ENCODE measurements at places on chromosomes 1 and 21.

GRCh38 chr1:236524895-236525184, 1.1 kb downstream of the LGALS8 start:
- DNase-seq, result no peak

DNA sequence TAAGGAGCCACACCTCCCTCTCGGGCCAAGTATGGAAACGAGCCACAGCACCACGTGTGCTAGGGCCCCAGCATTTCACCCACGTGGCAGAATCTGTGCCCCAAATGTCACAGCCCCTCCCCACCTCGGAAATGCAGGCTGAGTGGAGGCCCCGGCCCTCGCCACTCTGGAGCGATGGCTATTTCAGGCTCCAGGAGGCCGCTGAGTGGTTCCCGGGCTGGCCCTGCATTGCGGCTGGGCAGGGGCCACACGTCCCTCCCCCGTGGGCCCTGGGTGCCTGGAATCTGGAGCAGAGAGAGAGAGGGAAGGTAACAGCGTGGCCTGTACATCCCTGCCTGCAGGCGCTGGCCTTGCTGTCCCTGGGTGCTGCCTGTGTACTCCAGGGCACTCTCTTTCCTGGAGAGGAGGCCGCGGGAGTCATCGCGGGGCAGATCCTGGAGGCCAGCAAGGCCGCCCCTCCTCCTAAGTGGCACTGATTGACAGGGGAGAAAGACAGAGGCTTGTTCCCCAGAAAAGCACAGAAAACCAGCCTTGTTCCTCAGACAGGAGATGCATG, 68.0 kb upstream of the TRAPPC10 start:
- DNase-seq, result no peak

GRCh38 chr1:183783342-183783741, 21.6 kb upstream of the RGL1 start:
- DNase-seq, result no peak

GRCh38 chr1:26976621-26977510, 16.6 kb upstream of the KDF1 start:
- no peak for DNase-seq

DNA sequence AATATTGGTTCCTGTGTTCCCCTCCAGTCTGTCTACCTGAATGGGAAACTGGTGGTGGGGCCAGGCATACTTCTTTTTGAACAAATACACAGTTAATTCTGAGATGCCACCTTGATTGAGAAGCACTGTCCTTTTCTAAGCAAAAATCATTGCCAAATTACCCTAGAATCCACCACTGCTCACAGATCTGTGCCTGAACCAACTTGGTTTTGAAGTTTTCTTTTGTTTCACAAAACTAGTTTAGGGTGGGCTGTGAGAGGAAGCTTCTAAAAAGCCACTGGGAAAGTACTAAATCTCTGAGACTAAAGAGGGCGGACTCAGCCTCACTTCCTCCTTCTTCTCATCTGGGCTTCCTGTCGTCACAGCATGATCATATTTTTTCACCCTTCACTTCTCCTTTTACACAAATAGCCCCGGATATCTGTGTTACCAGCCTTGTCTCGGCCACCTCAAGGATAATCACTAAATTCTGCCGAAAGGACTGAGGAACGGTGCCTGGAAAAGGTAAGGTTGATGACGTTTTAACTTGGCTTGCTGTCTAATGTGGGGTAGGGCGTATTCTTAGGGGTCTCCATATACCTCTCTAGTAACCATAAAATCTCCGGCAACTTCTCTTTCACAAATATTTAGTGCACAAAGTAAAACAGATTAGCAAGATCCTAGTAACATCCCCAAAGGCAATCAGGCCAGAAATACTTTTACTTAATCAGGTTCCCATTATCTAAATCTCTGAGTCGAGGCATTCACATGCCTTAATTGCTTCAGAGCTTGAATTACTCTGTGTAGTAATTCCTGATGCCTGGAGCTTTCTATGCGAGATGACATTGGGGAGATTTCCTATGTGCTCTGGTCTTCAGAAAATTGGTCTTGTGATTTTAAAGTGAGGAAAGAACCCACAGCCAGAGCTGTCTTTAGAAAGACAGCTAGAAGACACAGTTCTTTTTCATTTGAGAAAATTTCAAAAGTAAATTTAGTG, at the start of gene CD53:
TSS of gene CD53 (plus strand) at position 404 of the 976 bp plus-strand sequence. CDS start 18,261 bp downstream, outside the sequence.
- DNase-seq, result peak; percentile 69

DNA sequence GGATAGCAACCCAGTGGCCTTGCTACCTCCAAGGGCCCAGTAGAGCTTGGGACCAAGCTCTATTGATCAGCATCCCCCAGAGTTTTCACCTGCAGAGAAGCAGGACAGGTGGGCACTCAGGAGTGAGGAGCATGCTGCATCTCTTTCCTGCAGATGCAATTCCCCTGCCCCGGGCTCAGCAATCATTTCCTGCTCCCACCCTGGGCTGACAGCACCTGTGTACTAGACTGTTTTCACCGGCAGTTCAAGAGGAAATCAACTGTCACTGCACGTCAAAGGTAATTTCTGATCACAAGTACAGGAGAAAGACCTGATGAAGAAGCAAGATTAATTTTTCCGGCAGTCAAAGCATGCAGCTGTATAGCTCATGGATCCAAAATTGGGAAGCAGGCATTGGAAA, 8.8 kb upstream of the NT5C1A start:
- no peak for DNase-seq

- no peak for DNase-seq
Measured at GRCh38 chr1:12053752-12054548, 9.2 kb upstream of the TNFRSF8 start.

DNA sequence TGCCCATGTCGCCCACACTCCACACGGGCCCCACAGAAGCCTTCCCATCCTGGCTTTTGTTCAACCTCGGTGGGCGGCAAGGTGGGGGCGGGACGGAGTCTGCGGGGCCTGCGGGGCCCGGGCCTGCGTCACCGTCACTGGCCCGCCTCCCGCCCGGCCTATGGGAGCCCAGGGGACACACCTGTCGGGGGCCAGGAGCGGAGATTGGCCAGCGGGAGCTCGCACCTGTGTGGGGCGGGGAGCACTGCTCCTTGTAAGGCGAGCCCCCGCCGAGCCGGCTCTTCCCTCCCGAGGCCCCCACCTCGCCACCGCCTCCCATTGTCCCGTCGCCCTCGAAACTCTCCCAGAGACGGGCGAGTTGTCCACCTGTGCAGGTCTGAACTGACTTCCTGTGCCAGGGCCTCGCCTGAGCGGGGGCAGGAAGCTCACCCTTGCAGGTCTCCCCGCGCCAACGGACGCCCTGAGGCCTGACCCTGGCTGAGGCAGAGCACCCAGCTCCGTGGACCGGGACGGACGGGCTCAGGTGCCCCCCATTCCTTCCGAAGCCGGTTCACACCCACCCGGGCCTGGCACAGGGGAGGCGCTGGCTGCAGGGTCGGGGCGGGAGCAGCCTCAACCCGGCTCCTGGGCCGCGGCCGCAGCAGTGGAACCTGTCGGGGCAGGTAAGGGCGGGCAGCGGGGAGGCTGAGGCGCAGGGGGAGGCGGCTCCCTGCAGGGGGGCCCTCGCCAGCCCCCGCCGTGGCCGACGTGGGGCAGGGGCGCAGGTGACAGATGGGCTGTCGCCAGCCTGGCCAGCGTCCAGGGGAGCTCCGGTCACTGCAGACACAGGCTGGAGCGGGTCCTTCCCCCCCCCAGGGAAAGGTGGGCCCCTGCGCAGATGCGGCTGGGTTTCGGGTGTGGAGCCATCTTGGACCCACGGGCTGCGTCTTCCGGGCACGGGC, 10.8 kb upstream of the TTLL10 start:
- no peak for DNase-seq

GRCh38 chr1:37650721-37651120, 16.0 kb upstream of the RSPO1 start:
- DNase-seq, result no peak

GRCh38 chr1:53379662-53380002, 51.8 kb upstream of the LRP8 start:
- DNase-seq, result no peak

DNA sequence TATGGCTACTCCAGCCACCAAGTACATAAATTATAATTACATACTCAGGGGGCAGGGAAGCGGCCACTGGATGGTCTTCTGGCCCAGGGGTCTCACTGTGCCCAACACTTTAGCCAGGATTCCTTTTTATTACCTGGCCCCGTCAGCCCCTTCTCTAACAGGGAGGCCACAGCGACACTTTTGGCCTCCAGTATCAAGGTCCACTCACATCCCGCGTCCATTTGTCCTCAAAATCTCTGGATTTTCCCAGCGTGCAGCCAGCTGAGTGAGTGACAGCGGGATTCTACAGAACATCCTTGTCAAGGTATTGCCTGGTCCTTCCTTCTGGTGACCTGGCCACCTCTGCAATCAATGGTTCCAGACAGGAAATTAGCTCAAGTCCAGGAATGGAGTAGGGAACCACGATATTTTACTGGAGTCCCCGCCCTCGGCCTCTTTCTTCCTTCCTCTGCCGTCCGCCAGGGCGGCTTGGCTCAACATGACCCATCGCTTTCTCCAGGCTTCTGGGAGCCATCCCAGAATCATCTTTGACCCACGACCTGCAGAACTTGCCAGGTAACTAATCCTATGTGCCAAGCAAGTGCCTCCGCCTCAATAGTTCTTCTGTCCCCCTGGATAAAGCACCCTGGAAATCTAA, 2.7 kb upstream of the COL6A2 start:
- no peak for DNase-seq

DNA sequence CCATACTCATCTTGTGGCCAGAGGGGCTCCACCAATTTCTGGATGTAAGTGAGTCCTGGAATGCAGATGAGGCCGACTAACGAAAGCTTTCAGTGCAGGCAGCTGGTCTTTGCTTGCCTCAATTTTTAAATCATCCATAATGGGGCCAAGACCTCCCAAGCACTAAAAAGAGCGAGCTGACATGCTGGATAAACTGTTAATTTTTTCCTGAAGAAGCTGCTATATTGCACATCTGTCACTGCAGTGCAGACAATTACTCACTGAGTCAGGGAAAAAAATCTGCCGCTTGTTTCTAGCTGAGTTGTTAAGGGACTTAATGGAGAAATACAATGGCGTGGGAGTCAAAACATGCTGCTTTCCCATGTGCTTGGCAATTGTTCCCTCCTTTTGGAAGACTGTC, 205.5 kb downstream of the GPATCH2 start:
- no peak for DNase-seq

DNA sequence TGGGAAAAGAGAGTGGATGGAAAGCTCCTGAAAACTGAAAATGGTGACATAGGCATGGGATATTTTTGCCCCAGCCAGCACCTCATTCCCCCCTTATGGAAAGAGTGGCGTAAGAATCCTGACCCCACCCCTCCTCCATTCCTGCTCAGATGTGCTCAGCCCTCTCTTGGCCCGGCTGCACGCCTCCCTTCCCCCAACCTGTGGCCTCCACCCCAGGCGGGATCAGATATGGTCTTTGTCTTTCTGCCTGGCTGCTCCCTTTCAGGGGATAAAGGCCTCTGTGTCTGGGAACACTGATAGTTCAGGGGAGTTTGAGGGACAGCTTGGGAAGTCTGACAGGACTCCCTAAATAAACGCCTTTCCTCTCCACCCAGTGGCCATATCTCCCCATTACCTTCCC, 49.8 kb downstream of the KIRREL1 start:
- DNase-seq, result no peak

- DNase-seq, result no peak
Measured at GRCh38 chr1:240455228-240455821, 156.6 kb downstream of the GREM2 start.

- DNase-seq, result no peak
Measured at GRCh38 chr1:100538913-100539835, 1.2 kb downstream of the GPR88 start.

DNA sequence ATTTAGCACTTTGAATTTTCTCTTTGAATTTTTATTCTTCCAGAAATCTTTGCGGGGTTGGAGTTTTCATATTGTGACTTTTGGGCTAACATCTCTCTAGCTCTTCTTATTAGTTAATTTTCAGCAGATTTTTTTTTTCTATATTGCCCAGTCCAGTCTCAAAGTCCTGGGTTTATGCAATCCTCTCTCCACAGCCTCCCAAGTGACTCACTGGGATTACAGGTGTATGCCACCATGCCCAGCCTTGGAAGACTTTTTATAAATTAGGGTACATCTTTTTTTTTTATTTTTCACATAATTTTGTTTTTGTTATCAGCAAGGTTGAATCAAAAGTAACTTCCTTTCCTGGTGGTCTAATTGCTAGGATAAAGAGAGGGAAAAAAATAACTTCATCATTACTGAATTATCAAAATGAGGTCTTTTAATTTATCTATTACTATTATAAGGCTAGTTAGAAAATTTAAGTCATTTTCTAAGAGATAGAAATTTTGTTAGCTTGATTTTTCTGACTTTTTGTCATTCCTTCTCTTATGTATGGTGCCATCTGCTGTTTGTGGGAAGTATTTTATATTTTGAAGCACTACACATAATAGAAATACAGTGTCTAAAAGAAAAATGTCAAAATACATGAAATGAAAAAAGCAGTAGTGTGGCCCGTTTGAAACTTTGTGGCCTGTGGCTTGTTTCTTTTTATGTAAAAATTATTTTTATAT, 273.4 kb upstream of the CACYBP start:
- no peak for DNase-seq

DNA sequence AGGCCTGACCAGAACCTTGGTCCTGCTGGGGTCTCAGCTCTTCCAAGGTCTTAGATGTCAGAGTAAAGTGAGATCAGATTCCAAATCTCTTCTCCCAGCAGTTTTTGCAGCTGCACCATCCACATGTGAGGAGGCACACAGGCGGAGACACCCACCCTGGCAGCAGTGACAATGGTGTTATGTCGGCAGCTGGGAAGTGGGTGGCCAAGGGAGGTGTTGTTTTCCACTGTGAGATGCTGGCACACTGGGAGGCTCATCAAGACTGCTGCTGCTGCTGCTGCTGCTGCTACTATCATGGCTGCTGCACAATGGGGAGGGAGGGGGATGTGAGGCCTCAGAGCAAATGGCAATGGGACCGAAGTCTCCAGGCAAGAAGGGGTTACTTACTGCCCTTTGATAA, 23.6 kb downstream of the CAMK2N1 start:
- DNase-seq, result no peak

DNA sequence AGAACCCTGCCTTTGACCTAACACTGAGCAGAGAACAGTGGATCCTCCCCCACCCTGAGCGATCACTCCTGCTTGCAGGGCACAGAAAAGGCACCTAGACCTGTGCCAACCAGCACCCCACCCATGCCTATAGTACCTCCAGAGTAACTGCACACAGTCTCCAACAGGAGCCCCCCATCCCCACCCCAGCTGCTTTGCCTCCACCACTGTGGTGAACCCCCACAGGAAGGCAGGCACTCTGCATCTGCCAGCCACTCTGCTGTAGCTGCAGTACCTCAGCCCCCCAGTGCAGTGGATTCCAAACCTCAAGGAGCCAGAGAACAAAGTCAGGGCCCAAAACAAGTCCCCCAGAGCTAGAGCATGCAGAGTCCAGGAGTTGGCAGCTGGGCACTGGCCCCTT, 10.7 kb downstream of the SPATC1L start:
- no peak for DNase-seq

GRCh38 chr1:72140222-72140621, 142.1 kb downstream of the NEGR1 start:
- DNase-seq, result no peak

GRCh38 chr21:35048706-35049617, at the start of gene RUNX1:
TSS of gene RUNX1 (minus strand) at chr21:35049302.
- peak; percentile 56 for DNase-seq

DNA sequence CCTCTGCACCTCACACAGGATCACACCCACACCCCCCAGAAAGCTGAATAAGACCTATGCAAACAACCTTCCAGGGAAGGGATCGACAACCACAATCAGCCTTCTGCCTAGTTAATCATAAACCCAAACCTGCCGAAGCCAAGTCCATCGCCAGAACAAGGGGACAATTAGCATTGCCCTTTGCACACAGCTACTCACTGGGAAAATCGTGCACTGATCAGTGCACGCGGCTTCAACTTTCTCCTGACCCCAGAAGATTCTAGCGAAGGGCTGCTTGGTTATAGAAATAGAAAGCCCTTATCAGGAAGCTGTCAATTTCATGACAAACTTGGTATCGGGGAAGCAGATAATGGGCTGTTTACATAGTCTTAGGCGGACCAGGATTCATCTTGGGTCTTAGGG, 29.5 kb downstream of the RUNX1 start:
- DNase-seq, result no peak
